Hematopoietic multipotent progenitor cell treated with erythropoietin and hydrocortisone succinate and interleukin-3 and kit ligand, for 15 days (in vitro differentiated cells): ENCODE measurements at places on chromosomes 7 and 10.
A peak's percentile ranks its signal among the peaks of the same experiment; 100 is the strongest.

- peak; percentile 64 for DNase-seq
Measured at GRCh38 chr7:39951226-39952194, 1.5 kb downstream of the CDK13 start.

GRCh38 chr7:24197852-24198251 is 86.1 kb upstream of the NPY start:
- no peak for DNase-seq

GRCh38 chr10:994836-995558 is 6.8 kb downstream of the GTPBP4 start:
- DNase-seq: no peak

DNA sequence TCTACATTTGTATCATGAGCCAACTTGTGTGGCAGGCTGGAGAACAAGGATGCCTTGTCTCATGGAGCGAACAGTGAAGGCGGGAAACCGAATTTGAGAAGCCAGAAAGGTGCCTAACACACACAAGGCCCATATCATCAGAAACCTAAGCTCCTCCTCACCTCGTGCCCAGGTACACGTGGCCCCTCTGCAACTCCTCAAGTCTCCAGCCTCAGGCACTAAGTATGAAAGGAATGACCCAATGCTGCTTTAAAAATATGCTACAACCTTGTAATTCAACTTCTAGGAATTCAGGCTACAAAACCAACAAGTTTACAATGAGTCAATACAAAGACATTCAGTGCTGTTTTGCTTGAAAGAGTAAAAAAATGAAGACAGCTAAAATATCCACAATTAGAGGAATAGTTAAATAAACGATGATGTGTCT is 95.7 kb downstream of the CDK6 start:
- DNase-seq: no peak

DNA sequence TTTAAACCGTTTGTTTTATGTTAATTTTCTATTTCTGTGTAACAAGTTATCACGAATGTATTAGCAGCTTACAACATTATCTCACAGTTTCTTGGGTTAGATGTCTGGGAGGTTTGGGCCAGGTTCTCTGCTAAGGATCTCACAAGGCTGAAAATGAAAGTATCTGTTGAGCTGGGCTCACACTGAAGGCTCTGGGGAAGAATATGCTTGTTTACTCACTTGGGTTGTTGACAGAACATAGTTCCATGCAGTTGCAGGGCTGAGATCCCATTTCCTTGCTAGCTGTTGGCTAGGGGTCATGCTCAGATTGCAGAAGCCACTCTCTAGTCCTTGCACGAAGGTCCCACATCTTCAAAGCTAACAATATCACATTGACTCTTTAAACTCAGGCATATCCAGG is 266.6 kb upstream of the GNAI1 start:
- no peak for DNase-seq

- DNase-seq: no peak
Measured at GRCh38 chr7:19269301-19269700, 124.1 kb upstream of the FERD3L start.

- peak; percentile 61 for DNase-seq
Measured at GRCh38 chr7:128427289-128427891, 17.6 kb upstream of the IMPDH1 start.

- DNase-seq: no peak
Measured at GRCh38 chr7:27491534-27491933, 171.1 kb downstream of the HIBADH start.

DNA sequence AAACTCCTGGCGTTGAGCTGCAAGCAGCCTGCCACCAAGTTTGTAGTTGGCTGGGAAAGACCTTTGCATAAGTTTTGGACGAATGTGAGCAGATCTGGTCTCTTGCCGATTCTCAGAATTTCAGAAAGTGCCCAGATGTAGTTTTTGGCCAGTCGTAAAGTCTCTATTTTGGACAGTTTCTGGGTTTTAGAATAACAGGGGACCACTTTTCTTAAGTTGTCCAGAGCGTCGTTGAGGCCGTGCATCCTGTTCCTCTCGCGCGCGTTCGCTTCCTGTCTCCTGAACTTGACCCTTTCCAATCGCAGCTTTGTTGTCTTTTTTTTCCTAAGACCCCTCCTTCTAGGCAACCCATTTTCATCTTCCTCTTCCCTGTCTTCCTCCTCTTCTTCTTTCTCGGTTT is 1.8 kb downstream of the NEUROD6 start:
- no peak for DNase-seq

GRCh38 chr10:43322769-43323168 is 48.7 kb upstream of the FXYD4 start:
- DNase-seq: peak; percentile 50

GRCh38 chr10:119211176-119211575 is 3.8 kb downstream of the GRK5 start:
- no peak for DNase-seq

GRCh38 chr10:43056568-43057011 is 20.3 kb upstream of the RET start:
- no peak for DNase-seq

DNA sequence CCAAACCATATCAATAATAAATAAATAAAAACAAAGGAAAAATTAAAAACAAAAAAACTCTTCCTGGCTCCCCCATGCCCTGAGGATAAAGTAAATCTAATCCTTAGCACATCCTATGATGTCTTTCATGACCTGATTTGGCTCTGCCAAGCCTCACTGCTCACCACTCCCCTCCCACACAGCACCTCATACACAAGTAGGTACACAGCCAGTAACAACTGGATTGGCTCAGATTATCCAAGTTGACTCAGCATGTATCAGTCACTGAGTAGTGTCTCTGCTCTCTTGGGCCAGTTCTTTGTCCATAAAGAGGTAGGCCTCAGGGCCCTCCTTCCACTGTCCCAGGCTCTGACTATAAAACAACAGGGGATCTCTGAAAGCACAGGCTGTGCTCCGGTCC is 99.6 kb downstream of the STRA8 start:
- DNase-seq: no peak

- no peak for DNase-seq
Measured at GRCh38 chr10:62454687-62455397, 80.7 kb downstream of the ZNF365 start.

GRCh38 chr7:149791-150636 is 42.4 kb upstream of the FAM20C start:
- DNase-seq: no peak

- DNase-seq: no peak
Measured at GRCh38 chr7:7576344-7576743, 9.7 kb downstream of the MIOS start.

DNA sequence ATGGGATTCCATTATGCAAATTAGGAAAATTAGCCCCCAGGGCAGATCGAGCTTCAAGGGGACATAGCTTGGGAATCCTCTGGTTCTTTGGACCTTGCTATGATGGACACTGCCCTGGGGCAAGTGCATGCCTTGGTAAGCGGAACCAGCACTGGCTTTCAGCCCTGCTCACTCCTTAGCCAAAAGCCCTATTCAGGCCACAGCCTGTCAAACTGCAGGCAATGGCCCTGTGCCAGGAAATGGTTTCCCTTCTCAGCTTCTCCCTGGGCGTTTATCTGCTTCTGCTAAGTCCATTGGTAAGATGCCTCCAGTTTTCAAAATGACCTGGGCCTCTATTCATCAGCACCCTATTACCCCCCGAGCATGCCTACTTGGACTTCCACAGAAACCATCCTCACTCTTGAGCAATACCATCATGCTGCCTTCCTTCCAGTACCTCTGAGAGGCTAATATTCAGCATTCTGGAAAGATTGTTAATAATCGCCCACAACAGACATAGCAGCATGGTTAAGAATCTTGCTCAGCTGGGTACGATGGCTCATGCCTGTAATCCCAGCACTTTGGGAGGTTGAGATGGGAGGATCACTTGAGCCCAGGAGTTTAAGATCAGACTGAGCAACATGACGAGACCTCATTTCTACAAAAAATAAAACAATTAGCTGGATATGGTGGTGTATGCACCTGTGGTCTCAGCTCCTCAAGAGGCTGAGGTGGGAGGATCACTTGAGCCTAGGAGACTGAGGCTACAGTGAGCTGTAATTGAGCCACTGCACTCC is 918.6 kb upstream of the AUTS2 start:
- DNase-seq: no peak

DNA sequence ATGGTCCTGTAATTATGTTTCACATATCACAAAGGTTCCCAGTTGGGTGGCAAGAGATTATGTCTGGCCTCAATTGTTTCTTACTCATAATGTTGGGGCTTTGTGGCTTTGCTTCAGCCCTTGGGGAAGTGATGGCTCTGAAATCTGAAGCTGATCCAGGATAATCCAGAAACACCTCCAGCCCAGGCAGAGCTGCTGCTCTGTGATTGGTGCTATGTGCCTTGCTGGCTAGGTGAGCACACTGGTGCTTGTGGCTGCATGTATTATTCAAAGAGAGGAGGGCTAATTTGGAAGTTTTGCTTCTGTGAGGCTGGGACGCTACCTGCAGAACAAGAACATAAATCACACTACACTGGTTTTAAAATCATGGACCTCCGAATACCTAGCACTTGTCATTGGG is 346.6 kb upstream of the MGMT start:
- no peak for DNase-seq

- DNase-seq: no peak
Measured at GRCh38 chr10:71970331-71970730, 6.1 kb downstream of the CHST3 start.

DNA sequence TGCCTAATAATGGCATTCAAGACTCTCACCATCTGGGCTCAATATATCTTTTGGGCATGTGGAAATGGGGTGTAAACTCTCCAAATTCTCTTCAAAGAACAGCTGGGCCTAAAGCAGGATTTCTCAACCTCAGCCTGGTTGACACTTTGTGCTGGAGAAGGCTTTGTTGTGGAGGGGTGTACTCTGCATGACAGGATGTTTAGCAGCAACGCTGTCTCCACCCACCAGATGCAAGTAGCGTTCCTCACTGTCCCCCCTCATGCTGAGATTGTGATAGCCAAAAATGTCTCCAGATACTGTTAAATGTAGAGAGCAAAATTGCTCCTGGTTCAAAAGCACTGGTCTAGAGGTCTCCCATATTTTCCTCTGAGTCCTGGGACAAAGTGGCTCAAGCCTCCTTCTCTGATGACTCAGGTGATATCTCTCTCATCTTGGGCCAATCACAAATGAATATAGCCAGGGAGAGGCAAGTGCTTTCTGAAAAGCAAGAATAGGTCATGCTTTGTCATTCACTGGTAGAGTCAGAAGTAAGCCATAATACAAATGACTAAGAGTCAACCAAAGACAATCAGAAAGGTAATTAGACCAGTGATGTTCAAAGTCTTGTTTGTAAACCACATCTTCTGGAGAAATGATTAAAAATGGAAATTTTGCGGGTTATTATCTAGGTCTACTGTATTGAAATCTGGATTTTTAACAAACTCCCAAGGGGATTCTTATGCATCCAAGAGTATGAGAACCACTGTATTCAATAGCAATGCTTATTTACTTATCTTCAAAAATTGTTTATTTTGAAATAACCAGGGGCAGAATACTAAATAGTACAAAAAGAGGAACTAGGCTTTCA is 330.8 kb downstream of the PTEN start:
- no peak for DNase-seq

DNA sequence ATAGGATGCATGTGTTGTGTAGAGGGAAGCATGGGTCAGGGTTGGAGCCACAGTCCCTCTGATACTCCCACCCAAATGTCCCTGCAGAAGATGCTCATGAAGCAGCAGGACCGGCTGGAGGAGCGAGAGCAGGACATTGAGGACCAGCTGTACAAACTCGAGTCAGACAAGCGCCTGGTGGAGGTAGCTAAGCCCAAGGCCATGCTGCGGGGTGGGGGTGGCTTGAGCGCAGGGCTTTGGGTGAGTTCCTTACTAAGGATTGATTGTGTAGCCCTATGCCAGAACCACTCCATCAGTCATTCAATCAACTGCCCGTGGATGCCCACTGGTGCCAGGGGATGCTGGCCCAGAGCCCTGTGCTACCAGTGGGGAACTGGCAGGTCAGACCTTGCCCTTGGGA is 10.3 kb downstream of the TRIM8 start:
- DNase-seq: no peak

DNA sequence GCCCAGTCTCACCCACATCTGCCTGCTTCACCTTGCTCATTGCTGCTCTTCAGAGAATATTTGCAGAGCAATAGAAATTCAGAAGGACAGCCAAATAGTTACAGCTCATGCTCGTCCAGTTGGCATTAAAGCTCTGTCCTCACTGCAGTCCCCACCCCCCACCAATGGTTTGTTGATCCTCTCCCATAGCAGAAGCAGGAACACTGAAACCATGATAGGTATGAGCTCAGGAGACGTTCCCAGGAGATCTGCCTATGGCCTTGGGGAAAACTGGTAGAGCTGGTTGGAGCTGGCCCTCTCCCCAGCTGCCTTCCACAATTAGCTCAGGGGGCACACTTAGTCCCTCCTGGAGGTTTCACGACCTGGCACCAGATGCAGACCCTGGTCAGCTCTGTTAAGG is 68.6 kb upstream of the KMT2C start:
- DNase-seq: no peak

DNA sequence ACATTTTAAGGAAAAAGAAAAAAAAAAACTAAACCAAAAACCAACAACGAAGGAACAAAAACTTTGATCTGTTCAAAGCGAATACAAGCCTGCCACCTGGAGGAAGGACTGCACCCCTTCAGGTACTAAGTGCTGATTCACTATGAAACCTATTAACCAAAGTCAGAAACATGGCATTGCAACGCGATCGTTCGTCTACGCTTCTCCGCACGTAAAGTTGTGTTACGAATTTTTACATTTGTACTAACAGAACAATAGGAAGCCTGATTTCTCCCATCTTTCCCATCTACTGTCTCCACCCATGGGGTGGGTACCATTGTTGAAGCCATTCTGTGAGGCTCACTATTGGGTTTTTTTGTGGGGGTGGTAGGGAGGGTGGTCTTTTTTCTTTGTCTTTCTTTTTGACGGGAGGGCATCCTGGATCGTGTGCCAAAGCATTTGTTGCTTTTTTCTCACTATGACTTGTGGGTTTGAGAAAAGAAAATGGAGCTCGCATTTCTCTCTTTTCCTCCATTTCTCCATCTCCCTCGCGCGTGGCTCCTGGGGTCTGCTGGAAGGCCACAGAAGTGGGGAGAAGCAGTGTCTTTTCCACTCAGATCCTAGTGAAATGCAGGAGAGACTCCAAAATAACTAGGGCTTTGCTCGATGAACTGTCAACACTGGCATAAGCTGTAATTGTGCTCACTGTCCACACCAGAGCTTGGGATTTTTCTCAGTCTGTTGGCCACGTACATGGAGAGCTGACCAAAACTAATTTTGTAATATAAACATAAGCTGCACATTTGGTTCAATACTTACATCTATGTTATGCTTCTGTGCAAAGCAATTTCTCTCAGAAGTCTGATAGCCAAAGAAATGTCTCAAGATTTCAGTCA is 100.9 kb upstream of the YAE1 start:
- peak; percentile 23 for DNase-seq
